ENCODE measurements at places on chromosomes 16 and 17.

DNA sequence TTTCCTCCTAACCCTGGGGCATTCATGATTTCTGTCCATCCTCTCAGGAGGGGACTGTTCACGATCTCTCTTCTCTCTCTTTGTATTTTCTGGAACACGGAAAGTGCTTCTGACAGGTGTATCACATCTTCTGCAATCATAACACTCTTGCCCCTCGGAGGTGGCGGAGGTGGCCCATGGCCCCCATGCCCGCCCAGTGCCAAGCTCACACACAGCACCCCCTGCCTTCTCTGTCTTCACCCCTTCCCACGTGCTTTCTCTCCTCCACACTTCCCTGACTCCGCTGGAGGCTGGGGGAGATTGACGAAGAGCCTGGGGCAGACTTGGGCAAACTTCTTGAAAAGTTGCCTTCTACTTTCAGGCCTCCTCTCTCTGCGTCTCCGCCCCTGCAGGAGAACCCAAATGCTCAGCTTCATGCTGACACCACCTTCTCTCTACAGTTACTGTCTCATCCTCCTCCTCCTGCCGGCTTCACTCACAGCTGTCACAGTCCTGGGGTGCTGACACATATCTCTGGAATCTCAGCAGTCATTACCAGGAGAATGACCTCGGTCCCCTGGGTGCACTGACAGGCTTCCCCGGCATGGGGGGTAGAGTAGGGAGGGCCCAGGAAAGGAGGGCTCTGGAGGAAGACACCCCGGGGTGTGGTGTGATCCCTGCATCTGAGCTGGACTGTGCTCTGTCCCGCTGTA is 127.1 kb downstream of the ENGASE start:
- DNase-seq = no peak

DNA sequence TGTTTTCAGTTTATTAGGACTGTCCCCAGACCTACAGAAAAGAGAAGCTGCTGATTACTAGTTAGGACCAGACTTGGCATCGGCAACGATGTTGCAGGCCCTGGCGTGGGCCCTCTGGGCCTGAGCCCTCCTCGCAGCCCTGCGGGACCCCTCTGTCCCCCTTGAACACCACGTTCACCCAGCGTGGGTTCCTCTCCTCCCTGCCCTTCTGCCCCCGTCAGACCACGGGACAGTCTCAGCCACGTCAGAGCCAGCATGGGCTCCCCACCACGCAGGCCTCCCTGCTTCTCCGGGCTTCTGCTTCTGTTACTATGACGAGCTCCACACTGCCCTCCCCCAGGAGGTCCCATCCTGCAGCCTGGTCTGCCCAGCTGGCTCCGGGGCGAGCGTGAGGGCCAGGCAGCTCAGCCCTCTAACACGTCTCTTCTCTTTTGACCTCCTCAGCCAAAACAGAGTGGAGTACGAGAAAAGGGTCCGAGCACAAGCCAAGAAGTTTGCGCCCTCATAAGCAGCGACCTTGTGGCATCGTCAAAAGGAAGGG is 9.1 kb upstream of the BAIAP3 start:
- DNase-seq = no peak

GRCh38 chr17:65370669-65371131 is 190.7 kb downstream of the AXIN2 start:
- no peak for DNase-seq

GRCh38 chr16:1884889-1885288 is 12.9 kb upstream of the MEIOB start:
- no peak for DNase-seq

GRCh38 chr16:2244301-2244700 is 7.1 kb downstream of the ECI1 start:
- no peak for DNase-seq
